ENCODE measurements at places on chromosomes 5 and 9.

DNA sequence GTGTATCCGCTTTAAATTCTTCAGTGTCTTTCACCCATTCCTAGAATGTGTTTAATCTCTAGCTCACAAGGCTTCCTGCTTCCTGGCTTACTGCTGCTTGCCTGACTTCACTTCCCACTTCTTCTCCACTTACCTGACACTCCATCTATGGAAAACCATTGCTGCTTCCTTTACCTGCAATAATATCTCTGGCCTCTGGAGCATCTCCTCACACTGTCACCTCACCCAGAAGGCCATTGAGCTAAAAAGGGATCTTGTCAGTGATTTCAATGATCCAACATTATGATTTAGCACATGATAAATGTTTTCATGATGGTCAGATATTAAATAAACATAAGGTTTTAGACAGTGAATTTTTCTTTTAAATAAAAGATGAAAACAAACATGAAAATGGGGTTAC lies 281.1 kb downstream of the MRPS30 start:
- no peak for DNase-seq

GRCh38 chr5:51043745-51044144 lies 339.5 kb upstream of the ISL1 start:
- DNase-seq = no peak

DNA sequence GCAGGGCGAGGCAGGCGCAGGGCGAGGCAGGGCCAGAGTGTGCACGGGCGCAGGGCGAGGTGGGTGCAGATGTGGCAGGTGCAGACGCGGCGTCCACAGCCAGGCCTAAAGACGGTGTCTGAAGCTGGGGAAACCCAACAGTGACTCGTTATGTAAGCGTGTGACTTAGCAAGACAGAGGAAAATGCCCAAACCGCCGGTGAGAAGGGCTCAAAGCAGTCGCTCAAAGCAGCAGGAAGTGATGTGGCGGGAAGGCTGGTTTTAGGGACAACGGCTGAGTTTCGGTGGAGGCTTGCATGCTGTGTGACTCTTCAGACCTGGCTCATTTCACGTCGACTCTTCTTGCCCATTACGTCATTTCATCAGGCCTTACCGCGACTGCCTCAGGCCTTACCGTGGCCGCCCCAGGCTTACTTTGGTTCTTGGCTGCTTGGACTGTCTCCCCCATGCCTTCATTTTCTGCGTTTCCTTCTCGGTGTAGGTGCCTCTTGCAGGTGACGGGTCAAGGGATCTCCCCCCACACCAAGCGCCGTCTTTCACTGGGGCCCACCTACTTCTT lies 50.5 kb upstream of the EXOC3 start:
- peak; percentile 96 for DNase-seq

DNA sequence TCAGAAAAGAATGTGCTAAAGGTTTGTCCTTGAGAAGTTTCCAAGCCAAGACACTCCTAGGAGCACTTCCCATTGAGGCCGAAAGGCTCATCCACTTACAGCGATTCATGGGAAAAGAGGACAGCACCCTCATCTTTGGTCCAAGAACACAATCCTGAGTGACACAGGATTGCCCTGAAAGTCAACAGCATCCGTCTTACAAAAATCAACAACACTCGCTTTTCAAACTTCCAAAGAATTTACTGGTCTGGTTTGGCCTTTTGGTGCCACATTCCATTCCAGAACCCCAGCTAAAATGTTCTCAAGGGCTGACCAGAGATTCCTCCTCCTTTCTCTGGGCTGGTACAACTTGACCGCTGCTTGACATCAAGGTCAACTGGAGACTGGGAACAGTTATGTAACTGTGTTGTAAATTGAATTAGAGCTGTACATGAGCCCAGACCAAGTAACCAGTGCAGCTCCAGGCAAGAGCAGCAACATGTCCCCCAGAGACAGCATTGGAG lies 415.8 kb upstream of the PIK3R1 start:
- no peak for DNase-seq

GRCh38 chr5:3352711-3353110 lies 242.9 kb upstream of the IRX1 start:
- no peak for DNase-seq

GRCh38 chr5:5632678-5633077 lies 210.2 kb downstream of the ICE1 start:
- DNase-seq = no peak

DNA sequence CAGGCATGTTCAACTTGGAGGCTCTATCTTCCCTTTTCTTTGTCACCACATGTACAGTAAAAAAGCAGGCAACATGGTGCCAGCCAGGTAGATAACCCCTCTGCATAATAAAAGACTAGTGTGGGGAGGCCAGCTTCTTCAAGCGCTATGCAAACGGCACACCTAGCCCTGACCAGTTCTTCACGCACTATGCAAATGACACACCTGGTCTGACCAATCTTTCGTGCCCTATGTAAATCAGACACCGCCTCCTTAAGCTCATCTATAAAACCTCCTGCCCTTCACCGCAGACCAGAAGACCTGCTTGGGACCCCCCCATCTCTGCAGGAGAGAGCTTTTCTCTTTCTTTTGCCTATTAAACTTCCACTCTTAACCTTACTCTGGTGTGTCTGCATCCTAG lies 28.1 kb upstream of the UGCG start:
- DNase-seq = no peak

- no peak for DNase-seq
These were observed 66.1 kb downstream of the DCP2 start for GRCh38 chr5:113042491-113043243.

DNA sequence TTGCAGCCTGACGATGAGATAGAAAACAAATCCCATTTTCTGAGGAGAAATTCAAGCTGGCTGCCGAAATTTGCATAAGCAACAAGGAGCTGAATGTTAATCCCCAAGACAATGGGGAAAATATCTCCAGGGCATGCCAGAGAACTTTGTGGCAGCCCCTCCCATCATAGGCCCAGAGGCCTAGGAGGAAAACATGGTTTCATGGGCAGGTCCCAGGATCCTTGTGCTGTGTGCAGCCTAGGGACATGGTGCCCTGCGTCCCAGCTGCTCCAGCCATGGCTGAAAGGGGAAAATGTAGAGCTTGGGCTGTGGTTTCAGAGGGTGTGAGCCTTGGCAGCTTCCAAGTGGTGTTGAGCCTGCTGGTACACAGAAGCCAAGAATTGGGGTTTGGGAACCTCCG lies 48.8 kb upstream of the MAN2A1 start:
- no peak for DNase-seq

DNA sequence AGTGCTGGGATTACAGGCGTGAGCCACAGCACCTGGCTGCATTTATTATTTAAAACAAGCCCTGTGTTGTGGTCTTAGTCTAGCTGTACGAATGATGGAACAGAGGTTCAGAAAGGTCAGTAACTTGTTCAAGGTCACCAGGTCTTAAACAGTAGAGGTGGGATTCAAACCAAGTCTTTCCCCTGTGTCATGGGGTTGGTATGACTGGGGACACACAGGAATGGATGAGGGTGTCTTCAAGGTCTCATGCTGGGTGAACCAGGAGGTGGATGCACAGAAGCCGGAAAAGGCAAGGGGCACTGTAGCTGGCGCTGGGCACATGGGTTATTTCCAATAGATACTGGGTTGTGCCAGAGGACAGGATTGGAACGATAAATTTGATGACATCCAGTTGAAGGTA lies 32.2 kb upstream of the TJP2 start:
- no peak for DNase-seq

DNA sequence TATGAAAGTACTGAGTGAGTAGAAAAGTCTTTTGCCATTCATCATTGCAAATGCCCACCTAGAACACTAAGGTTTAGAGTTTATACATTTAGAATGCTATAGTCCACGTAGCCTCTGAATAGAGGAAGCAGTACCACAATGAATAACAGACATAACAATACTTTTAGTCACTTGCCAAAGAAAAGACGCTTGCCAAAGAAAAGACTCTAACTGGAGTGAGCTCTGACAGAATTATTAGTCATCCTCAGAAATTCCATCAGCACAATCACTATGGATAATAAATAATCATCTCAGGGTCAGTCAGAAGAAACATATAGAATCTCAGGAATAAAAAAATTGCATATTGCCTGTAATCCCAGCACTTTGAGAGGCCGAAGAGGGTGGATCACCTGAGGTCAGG lies 168.5 kb upstream of the TARS1 start:
- DNase-seq = no peak

DNA sequence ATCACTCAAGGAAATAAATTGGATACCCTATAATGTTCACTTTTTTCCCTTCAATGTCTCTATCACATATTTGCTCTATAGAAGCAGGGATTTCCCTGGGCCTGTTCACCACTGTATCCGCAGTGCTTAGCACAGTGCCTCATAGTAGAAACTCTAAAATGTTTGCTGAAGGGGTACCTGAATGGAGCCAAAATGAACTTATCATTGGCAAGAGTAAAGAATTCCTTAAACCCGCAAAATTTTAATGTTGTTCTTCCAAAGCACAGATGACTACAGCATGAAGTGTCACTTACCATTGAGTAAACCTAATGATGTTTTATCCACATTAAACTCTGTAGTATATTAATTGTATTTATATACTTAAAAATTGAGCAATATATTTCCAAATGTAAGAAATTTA lies 96.1 kb downstream of the JAKMIP2 start:
- no peak for DNase-seq

DNA sequence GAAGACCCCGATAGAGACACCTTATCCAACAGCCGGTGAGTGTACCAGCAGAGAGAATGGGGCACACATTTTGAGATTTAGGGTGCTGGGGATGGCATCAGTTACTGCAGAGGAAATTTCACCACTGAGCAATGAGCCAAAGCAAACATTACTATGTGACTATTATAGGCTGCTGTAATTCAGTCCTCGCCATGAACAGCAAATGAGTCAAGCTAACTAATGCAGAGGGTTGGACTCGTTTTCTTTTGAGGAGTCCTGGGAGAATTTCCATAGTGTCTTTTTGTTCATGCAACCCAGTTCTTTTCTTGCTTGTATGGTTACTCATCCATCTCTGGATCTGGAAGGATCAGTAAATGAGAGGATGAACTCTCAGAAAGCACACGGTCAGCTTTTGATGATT lies 323.8 kb downstream of the PSAT1 start:
- DNase-seq = no peak

- DNase-seq = no peak
These were observed 283.3 kb upstream of the TUT7 start for GRCh38 chr9:86637515-86637914.

DNA sequence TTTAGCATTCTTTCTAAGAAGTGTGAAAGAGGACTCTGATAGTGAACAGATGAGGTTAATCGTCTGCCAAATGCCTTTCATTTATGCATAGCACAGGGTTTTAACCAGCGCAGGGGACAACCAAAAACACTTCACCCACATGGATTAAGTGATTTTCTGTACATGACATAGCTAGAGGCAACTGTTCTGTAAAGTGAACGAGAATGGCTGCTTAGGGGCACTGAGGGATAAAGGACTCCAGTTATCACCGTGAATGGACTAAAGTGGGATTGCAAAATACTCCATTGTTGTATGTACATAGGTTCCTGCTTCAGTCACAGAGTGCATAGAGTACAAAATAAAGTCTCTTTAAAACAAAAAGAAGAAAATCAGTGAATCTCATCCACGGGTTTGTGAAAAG lies 456.8 kb downstream of the DMAC1 start:
- no peak for DNase-seq

GRCh38 chr9:88503081-88503844 lies 31.7 kb upstream of the NXNL2 start:
- no peak for DNase-seq

- no peak for DNase-seq
These were observed 908.7 kb upstream of the CDH9 start for GRCh38 chr5:27947088-27947487.

DNA sequence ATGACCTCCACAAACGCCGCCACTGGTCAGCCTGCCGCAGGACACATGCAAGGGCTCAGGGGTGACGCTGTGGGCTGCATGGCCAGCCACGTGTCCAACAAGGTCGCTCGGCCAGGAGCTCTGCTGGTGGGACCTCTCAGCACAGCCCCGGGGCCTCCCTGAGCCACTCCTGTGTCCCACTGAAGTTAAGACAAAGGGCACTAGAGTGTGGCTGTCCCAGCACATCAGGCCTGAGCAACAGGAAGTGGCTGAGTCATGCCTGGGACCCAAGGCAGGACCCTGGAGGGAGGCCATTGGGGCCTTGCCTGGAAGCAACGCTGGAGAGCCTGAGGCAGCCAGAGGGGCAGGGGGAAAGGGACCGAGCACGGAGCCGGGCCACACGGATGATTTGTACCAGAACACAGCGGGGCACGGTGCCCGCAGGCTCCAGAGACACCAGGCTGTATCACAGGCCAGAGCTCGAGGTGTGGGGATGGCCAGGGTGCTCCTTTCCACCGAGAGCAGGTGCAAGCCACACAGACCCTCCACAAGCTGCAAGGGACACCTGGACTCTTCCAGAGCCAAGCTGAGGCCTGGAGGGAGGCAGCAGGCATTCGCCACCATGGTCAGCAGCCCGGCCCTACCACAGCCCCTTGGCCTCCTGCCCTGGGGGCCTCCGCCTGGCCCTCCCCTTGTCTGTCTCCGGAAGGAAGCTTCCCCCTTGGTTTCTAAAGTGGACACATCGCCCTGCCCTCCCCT lies 6.5 kb upstream of the TMEM210 start:
- DNase-seq = no peak

- no peak for DNase-seq
These were observed 4.8 kb downstream of the CCL19 start for GRCh38 chr9:34686231-34686630.

GRCh38 chr5:133756036-133756435 lies 143.7 kb upstream of the FSTL4 start:
- DNase-seq = no peak

GRCh38 chr5:170585273-170585948 lies 81.6 kb downstream of the KCNIP1 start:
- DNase-seq = no peak

GRCh38 chr5:56686337-56687195 lies 128.8 kb upstream of the MAP3K1 start:
- DNase-seq = no peak

- no peak for DNase-seq
These were observed 47.0 kb upstream of the RETREG1 start for GRCh38 chr5:16663840-16664239.

DNA sequence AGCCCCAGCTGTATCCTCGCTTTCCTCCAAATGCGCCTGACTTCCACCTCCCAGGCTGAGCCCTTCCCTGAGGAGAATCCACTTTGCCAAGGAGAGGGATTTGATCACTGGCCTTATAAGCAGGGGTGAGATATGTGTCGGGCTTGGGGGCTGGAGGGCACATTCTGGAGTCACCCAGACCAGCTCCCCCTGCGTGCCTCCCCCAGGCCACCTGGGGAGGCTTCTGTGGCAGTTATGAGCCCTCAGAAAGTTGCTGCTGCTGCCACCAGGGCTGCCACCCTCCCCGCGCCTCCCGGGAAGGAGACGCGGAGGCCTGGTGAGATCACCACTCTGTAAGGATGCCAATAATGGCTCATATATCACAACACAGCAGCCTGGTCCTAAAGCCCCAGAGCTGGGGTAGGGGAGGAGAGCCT lies 211.5 kb downstream of the PAPPA start:
- no peak for DNase-seq

- DNase-seq = no peak
These were observed 21.5 kb downstream of the TNFSF8 start for GRCh38 chr9:114908805-114909448.

DNA sequence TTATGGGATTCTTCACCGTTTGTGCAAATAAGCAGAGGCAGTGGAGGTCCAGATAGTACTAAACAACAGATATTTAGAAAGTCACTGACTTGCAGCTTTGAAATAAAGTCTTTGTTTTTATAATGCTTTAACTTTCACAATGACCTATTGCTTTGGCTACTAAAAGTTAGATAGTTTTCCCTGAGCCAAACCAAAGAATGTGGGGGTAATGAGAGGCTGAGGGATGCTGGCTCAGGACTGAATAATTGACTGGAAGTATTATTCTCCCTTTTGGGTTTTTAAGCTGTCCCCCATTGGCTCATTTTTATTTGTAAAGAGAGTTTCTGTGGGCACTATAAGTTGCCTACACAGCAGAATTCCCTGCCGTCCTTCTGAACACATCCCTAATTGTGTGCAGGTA lies 99.2 kb upstream of the ACTBL2 start:
- no peak for DNase-seq
